ENCODE measurements at places on chromosomes 1 and 21.

DNA sequence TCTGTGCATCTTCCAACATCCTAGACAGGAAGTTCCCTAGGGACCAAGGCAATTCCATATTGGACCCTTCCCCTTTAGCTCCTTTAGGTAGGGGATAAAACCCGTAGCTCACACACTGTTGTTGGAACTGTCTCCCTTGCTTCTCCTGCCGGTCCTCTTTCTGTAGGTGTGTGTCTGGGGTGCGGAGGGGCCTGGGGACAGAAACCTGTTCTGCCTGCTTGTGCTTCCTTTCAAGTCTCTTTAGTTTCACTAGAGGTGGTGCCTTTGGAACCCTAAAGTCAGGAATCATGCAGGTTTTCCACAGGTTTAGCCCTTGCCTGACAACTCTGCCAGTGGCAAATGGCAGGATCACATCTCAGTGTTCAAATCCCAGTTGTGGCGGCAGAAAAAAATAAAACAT is 74.6 kb upstream of the PTGFRN start:
- DNase-seq: no peak

DNA sequence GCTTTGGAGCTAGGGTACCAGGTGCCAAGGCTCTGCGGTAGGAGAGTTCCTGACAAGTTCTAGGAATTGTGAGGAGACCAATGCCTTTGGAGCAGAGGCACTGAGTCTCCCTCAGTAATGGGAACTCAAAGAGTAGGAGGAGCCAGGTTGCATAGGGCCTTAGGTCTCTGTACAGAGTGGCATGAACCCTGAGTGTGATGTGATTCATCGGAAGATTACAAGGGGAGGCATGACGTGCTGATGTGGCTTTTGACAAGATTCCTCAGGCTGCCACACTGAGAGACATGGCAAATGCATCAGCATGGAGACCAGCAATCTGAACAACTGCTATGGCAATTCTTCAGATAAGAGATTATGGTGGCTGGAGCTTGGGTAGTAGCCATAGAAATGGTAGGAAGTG is 94.6 kb upstream of the SLC44A3 start:
- no peak for DNase-seq

- no peak for DNase-seq
These were observed 40.5 kb downstream of the URB2 start for GRCh38 chr1:229666585-229666984.

GRCh38 chr1:226017070-226017469 is 17.9 kb upstream of the SDE2 start:
- DNase-seq: no peak

DNA sequence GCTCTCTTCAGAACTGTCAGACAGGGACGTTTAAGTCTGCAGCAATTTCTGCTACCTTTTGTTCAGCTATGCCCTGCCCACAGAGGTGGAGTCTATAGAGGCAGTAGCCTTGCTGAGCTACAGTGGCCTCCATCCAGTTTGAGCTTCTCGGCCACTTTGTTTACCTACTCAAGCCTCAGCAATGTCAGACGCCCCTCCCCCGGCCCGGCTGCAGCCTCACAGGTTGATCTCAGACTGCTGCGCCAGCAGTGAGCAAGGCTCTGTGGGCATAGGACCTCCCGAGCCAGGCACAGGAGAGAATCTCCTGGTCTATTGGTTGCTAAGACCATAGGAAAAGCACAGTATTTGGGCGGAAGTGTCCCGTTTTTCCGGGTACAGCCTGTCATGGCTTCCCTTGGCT is 89.9 kb upstream of the PDC start:
- DNase-seq: no peak

- DNase-seq: no peak
These were observed 8.7 kb upstream of the EYA3 start for GRCh38 chr1:28097100-28097472.

- DNase-seq: no peak
These were observed 629.2 kb upstream of the USP24 start for GRCh38 chr1:55844322-55844721.

DNA sequence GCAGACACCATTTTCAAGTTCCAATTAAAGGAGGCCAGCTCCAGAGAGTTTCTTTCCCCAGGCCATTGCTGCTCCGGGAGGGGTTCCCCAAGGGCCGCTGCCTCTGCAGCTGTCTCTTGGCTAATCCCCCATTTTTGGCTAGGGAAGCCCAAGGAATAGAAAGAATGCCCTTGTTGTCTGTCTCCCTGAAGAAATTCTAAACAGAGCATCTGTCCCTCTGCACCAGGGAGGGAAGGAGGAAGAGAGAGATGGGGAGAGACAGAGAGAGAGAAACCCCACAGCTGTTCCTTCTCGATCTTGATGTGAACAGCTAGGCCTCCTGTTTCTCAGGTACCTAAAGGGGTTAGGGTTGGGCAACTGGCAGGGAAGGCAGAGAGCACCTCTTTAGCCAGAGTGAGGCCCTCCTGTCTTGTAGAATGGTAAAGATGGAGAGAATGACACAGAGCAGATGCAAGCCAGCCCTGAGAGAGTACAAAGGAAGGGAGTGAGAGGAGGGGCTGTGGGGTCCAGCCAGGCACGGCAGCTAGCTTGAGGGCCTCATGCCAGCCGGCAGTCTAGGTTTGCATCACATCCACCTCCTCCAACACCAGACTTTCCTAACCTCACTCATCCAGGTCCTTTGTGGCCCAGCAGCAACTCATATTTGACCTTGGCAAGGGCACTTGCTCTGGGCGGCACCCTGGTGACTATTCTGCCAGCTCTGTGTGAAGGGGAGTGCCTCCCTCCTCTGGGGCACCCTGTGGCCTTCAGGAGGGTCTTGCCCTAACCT is 13.1 kb downstream of the OPTC start:
- DNase-seq: no peak

GRCh38 chr1:84253891-84254290 is 47.6 kb upstream of the SAMD13 start:
- DNase-seq: no peak

GRCh38 chr1:245434280-245434679 is 279.5 kb downstream of the KIF26B start:
- DNase-seq: no peak

- no peak for DNase-seq
These were observed 16.8 kb upstream of the MARK1 start for GRCh38 chr1:220511179-220511578.
